Suppressor macrophage treated with lipopolysaccharide for 4 hours (primary cell): ENCODE measurements at places on chromosomes 16 and 17.

DNA sequence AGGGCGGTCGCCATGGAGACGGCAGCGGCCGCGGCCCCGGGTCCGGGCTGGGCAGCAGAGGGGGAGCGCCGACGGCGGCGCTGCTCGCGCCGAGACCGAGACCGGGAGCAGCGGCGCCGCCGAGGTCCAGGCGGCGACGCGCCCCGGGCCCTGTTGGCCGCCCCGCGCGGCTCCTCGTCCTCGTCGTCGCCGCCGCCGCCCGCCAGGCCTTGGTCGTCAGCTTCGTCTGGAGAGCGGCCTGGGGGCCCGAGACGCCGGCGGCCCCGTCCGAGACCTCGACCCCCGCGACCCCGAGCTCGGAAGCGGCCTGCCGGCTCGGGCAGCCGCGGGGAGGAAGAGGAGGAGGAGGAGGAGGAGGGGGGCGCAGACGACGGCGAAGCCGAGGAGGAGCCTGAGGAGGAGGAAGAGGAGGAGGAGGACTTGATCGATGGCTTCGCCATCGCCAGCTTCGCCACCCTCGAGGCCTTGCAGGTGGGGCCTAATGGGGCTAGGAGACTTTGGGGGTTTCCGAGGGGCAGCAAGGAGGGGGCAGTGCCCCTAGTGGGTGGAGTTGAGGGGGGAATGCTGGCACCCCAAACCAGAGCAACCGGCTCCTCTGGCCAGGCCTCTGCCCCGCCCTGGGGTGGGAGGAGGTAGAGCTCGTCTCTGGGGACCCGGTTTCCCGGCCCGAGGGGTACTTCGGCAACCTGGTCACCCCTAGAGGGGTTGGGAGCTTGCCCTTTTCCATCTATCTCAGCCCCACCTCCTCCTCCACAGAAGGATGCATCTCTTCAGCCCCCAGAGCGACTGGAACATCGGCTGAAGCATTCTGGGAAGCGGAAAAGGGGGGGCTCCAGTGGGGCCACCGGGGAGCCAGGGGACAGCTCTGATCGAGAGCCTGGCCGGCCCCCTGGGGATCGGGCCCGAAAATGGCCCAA, 1.5 kb downstream of the FBRS start:
- no peak for DNase-seq

GRCh38 chr17:56085576-56086267, 67.6 kb upstream of the ANKFN1 start:
- DNase-seq: no peak

GRCh38 chr17:14352136-14352535, 51.3 kb downstream of the HS3ST3B1 start:
- DNase-seq: peak; percentile 95

DNA sequence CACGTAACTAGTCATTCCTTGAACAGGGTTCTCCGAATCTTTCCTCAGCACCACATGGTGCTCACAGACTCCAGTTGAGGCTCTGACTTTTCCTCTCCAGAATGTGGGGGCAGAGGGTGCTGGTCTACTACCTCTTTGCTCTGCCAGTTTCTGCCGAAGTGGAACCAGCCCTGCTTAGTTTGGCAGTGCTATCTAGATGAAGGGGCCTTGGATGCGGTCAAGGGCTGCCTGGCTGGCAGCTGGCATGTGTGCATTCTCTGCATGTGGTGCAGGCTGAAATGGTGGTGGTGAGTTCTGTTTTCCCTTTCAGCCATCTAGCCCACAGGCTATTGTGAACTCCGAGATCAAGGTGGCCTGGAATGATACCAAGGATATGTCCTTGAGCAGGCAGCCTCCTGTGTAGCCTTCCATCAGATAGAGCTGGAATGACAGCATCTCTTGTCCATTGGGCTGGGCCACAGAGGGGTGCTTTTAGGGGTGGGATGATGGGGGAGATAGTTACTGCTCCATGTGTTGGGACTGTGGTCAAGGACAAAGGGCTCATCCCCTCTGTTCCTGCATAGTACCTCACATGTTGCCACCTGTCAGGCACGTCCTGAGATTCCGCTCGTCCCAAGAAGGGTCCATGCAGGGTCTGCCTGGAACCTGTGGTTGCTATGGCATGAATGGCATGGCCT, 2.0 kb downstream of the DYNLL2 start:
- DNase-seq: no peak

DNA sequence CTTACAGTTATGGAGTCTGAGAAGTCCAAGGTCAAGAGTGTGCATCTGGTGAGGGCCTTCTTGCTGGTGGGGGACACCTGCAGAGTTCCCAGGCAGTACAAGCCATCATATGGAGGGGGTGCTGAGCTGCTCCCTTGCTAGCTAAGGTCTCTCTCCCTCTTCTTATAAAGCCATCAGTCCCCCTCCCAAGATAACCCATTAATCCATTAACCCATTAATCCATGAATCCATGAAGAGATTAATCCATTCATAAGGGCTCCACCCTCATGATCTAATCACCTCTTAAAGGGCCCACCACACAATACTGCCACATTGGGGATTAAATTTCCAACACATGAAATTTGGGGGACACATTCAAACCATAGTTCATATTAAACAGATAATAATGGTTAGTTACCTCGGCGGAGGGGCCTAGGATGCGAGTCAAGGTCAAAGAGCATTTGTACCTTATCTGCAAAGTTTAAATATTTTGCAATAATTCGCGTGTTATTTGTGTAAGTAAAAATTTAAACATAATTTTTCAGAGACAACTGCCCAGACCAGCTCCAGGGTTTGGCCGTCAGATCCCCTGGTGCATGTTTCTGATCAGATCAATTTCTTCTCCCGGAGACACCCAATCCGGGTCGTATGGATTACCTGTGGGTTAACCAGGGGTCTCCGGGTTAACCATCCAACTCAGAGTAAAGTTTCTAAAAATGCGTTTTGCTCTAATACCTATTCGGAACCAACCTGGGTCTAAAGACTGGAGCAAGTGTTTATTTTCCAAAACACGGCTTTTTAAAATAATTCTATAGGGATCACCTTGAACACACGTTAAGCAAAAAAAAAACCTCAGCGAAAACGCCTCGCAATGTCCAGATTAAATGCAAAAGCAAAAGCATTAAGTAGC, 740 bp upstream of the POLR3E start:
- DNase-seq: peak; percentile 10

DNA sequence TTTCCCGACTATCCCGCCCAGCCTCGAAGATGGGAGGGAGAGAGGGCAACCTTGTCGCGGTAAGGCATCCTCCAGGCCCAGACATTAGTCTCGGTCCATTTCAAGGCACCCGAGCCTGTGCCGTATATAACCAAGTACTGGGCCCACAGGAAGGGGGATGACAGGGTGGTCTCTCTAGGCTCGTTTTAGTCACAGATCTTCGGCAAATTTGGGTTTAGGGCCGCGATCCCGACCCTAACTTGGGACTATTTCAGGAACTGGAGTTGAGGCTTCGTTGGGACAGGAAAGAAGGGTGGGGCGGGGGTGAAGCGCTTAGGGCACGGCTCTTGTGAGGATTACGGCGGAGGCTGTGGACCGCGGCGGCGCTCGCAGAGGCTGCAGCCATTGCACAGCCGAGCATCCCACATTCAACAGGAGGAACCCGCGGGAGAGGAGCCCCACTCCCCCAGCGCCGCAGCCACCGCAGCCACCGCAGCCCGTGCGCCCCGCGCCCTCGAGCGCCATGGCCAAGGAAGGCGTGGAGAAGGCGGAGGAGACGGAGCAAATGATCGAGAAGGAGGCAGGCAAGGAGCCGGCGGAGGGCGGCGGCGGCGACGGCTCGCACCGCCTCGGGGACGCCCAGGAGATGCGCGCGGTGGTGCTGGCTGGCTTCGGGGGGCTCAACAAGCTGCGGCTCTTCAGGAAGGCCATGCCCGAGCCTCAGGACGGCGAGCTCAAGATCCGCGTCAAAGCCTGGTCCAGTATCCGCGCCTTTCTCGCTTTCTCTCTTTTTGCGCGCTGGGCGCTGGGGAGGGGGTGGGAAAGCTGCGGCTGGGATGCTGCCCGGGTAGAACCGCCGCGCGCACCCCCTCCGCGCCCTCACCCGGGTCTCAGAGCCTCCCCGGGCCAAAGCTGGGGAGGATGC, at the start of gene VAT1L:
VAT1L (plus strand) TSS at position 384 of the 904 bp plus-strand sequence; CDS start at position 503, 119 bp downstream.
- peak; percentile 6 for DNase-seq

DNA sequence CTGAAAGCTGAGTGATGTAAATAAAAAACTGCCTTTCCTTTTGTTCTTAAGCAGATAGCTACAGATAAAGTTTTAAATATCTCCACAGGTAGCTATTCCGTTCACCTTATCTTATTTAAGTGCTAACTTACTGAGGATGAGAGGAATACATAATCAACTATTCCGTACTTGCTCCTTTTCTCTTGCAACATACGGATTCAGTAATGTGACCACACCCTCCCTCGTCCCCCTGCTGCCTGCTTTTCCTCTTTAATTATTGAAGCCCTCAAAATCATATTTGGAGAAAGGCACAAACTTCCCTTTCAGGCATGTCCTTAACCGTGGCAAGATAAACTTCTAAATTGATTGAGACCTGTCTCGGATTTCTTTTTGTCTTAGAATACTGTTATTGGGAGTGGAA, 101.4 kb downstream of the MAP2K4 start:
- DNase-seq: no peak

DNA sequence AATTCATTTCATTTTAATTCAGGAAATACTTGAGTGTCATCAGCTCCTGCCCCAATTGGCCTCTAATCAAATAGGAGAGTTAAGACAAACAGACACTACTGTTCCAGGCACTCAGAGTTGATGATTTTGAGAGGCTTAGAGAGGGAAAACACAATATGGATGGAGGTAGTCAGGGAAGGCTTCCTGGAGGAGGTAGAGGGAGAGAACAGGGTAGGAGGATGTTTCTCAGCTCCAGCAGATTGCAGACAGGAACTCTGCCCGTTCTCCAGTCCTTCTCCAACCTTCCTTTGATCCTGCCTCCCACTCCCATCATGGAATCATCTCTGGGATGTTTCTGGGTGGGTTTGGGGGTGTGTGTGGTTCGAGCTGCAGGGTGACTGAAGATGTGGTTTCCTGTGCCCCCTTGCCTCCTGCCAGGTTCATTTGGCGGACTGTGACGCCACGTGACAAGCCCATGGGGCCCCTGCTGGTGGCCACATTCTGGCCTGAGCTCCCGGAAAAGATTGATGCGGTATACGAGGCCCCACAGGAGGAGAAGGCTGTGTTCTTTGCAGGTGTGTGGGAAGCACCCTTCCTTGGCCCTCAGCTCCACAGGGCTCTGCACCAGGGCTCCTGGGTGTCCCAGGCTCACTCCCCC, 12.2 kb upstream of the LPCAT2 start:
- DNase-seq: no peak

DNA sequence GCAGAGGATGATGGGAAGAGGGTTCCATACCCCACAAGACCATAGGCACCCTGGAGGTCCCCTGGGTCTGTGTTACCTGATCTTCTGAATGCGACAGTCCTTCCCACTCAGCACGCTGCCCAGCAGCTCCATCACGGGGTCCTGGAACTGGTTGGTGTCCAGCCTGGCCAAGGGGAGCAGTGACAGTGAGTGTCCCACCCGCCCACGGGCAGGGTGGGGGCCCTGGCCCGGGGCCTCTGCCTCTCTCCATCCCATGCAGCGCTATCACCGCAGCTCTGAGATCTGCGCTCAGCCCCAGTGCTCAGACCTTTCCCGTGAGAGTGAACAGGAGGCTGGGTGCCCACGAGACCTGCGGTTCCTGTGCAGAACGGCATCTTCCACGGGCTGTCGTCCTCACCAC, 15.6 kb downstream of the NLRC3 start:
- no peak for DNase-seq

- DNase-seq: no peak
These were observed 32.0 kb downstream of the SLC6A4 start for GRCh38 chr17:30203471-30203981.

GRCh38 chr17:8580952-8581658, 49.4 kb downstream of the MYH10 start:
- no peak for DNase-seq

- no peak for DNase-seq
These were observed 58.3 kb upstream of the CIBAR2 start for GRCh38 chr16:85170590-85171003.

DNA sequence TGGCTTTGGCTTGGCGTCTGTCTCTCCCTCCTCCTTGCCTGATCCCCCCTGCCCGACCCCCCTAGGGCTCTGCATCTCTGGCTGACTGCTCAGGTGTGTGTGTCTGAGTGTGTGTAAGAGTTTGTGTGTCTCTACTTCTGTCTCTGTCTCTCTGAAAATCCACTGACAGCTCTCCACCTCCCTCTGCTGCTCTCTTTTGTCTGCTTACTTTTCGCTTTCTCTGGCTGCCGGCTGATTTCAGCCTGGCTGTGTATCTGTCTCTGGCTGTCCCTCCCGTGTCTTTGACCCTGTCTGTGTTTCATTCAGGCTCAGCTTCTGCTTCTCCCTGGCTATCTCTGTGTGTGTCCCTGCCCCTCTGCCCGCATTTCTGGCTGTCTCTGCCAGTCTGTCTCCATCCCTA, 3.8 kb upstream of the SPEM1 start:
- no peak for DNase-seq

GRCh38 chr16:610513-611381, 20.0 kb upstream of the WFIKKN1 start:
- DNase-seq: peak; percentile 68

- DNase-seq: no peak
These were observed 684 bp downstream of the SLX4 start for GRCh38 chr16:3610698-3611145.

GRCh38 chr16:49738832-49739231, 117.1 kb downstream of the ZNF423 start:
- no peak for DNase-seq

DNA sequence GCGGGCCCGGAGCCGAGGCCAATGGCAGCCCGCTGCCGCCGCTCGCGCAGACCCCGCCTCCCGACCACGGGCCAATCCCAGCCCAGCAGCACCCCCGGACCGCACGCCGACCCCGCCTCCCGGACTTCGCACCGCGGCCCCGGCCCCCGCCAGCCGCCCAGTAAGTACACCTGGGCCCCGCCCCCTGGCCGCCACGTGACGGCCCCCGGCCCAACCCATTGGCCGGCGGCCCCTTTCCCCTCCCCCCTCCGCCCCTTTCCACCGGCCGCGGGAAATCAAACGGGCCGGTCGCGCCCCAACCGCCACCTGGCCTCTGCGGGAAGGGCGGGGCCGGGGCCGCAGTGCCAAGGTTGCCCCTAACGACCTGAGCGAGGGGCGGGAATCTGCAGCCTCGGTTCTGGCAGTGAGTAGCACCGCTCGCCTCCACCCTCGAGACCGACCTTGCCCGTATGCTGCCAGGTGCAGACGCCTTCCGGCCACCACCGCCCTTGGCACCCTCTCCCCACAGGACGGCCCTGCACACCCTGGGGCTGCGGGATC, at the start of gene YBX2:
YBX2 (minus strand) TSS at position 26 of the 540 bp plus-strand sequence. CDS start 139 bp downstream, outside the sequence.
- no peak for DNase-seq

DNA sequence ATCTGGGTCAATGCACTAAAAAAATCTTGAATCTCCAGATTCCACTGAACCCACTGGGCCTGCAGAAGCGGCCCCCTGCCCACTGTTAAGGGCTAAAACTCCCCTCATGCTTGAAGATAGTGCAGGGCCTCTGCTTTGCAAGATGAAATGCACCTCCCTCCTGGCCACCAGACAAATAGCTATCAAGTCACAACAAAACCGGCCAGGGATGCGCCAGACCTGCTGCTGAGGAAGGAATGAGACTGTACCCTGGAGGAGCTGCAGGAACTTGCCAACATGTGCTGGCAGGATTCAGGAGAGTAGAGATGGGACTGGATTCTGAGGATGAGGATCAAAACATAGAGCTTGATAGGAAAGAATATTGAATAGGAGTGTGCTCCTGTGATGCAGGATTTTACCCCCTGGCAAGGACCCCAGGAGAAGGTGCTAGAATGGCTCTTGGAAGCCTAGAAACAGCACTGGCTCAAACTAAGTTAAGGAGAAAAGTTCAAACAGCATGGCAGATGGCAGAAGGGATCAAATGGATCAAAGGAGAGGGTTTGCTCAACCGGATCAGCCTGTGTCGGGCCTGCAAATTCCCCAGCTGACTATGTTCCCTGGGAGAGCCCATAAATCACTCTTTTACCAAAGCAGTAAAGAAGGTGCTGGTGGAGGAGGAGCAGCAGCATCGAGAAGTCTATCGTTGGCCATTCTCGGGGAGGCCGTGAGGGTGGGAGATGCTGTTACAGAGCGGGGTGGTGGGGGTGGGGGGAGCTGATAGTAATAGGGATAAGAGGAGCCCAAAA, 27.2 kb upstream of the XYLT2 start:
- DNase-seq: no peak
